MCF 10A (cell line): ENCODE measurements at places on chromosomes 2 and 18. TPM values are rescaled to one million over a fixed set of nuclear protein-coding genes. Genes with fewer than 3 reads are reported as not detected.

DNA sequence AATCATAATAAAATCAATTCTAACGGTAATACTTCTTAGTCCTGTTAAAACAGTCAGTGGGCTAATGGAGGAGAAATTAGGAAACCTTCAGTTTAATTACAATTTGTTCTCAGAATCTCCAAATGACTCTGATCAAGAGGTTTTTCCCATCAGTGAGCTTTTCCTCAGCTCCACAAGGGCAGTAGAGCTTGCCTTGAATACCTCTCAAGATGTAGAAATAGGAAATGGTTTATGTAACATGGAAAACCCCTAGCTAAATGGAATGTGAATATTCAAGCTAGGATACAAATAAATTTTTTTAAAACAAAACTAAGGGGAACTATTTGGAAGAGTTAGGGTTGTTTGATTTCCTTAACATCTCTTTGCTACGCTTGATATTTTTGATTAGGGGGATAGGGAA is 87.5 kb downstream of the PLEKHM3 start:
- DNase-seq: no peak

SLC8A1 gene
- 1.6 and 1.7 TPM in 2 replicates for total RNA-seq

DQX1 gene
- total RNA-seq: 4.3 and 4.7 TPM in 2 replicates

- DNase-seq: no peak
Observed at GRCh38 chr2:98093611-98094010, 6.6 kb downstream of the VWA3B start.

DPP10 gene
- total RNA-seq: not detected in 2 replicates

DNA sequence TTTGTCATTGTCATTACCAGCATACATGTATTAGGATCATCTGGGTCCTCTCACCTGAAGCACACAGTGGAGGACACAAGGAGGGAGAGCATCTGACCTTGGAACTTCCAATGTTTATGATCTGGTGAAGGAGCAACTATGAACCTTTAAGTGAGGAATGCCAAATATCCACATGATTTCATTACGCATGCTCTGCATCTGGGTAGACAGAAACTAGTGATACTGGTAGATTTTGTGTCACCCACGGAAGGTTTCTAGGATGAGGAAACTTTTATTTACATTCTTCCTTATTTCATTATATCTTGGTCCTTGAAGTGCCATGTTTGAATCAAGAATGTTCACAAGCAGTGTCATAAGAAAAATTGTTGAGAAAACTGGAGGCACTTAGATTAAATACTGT is 32.1 kb downstream of the SPC25 start:
- no peak for DNase-seq

GRCh38 chr2:20422402-20423271 is 24.2 kb upstream of the RHOB start:
- DNase-seq: peak; percentile 64

DNA sequence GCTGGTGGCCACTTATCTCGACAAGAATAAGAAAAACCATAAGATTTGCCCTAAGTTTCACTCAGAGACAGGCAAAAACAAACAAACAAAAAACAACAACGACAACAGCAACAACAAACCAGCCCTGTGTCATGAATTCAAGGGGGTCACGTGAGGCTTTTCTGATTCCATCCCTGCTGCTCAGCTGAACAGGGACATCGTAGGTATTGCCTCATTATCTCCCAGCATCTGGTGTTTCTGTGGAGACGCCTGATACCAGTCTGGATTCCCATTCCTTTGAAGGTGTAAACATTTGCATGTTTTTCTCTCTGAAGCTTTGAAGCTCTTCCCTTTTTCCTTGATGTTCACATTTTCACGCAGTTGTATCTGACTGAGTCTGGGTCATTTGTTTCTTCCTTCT is 117.4 kb downstream of the KCNF1 start:
- DNase-seq: no peak

MCM6 gene
- total RNA-seq: 10.1 and 13.5 TPM in 2 replicates

DNA sequence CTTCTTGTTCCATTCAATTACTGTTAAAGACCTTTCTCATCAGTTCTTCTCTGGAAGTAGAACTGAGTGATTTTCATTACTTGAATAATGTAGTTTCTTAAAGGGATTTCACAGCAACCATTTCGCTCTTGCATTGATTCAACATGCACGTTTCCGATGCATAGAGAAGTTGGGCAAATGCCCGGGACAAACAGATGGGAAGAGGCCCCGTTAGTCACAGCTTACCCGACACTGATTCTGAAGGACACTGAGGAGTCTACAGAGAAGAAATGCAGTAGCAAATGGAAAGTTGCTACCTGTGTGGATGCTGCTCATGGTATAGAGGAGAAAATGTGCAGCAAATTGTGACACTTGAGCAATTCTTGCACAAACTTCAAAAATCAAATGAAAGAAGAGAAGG is 32.3 kb upstream of the GCG start:
- DNase-seq: no peak

DNA sequence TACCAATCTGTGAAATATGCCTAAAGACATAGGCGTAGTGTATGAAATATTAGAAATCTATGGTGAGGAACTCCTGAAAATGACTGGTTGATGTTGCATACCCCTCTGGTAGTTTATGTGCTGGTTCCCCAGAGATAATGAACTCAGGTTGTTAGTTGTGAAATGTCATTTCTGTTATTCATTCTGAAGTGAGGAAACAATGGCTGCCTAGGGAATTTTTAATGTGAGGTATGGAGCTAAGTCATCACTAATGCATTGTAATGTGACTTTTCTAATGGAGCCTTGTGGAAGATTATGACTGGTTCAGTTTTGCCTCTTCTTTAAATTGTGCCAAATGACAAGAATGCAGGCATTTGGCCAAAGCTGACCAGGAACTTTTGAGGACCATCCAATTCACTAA is 61.6 kb upstream of the RAB27B start:
- DNase-seq: no peak

CYP1B1 gene
- total RNA-seq: 37.2 and 53.3 TPM in 2 replicates

GREB1 gene
- 1.7 and 2.3 TPM in 2 replicates for total RNA-seq

PROM2 gene
- 2.6 and 2.8 TPM in 2 replicates for total RNA-seq

DNA sequence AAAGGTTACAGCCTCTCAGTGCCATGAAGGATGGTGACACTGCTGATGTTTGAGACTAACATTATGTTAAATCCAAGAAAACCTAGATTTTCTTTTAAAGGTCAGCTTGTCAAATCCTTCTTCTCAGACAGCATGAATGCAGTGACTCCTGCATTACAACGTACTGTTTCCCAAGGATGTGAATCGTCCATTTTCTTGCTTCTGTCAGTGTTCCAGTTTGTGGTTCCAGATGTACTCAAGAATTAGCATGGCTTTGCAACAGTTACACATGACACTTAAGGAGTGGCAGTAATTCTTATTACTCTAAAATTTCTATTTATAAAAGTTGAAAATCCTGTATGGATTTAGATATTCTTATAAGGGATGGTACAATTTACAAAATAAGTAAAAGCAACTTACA is 1.5 kb upstream of the TTC39C start:
- DNase-seq: no peak

VAMP5 gene
- total RNA-seq: 1.6 and 3.0 TPM in 2 replicates

- DNase-seq: peak; percentile 34
Observed at GRCh38 chr2:238032755-238033337, 28.0 kb upstream of the SCLY start.

- no peak for DNase-seq
Observed at GRCh38 chr18:50186385-50186784, 8.6 kb downstream of the MYO5B start.

DNA sequence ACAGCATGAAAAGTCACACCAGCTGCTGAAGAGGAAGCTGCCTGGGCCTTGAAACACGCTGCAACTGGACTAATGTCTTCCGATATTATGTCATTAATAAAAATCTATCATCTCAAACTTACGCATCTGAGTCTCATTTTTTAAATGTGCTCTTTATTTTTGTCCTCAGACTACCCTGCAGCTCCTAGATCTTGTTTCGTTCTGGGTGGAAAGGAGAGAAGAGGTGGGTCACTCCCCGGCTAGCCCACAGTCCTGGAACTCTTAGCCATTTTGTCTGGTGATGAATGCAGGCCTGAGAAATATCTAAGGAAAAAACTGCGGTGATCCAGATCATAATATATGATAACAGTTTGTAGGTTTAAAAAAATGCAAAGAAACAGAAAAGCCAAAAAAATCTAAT is 73.3 kb downstream of the TXNL1 start:
- DNase-seq: no peak

- DNase-seq: peak; percentile 76
Observed at GRCh38 chr2:98149333-98149697, 62.3 kb downstream of the VWA3B start.

DNA sequence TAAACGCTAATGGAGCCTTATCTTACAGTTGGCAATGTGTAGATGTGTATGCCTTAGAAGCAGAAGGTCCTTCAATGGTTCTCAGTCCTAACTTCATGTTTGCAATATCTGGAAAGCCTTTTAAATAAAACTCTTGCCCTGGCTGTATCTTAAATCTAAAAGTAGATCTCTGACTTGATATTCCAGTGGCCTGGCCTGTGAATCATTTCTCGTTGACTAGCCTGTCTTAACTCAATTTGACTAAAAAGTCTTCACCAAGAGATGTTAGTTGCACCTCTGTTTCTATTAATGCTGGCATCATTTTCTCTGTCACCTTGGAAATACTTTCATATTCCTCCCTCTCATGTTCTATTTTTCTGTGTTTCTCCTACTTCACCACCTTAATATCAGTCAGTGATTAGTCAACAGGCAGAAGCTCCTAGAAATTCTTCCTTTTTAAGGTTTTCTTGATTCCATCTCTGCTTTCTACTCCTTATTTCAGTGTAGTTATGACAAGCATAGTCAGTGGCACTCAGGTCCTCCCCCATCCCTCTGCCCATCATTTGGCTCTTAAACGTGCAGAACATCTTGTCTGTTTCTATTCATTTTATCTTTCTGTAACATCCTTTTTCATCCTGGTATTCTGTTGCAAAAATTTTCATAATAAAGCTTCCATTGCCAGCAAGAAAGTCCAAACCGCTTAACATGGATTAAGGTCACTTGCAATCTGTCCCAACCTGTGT is 4.3 kb downstream of the ITGAV start:
- no peak for DNase-seq

DNA sequence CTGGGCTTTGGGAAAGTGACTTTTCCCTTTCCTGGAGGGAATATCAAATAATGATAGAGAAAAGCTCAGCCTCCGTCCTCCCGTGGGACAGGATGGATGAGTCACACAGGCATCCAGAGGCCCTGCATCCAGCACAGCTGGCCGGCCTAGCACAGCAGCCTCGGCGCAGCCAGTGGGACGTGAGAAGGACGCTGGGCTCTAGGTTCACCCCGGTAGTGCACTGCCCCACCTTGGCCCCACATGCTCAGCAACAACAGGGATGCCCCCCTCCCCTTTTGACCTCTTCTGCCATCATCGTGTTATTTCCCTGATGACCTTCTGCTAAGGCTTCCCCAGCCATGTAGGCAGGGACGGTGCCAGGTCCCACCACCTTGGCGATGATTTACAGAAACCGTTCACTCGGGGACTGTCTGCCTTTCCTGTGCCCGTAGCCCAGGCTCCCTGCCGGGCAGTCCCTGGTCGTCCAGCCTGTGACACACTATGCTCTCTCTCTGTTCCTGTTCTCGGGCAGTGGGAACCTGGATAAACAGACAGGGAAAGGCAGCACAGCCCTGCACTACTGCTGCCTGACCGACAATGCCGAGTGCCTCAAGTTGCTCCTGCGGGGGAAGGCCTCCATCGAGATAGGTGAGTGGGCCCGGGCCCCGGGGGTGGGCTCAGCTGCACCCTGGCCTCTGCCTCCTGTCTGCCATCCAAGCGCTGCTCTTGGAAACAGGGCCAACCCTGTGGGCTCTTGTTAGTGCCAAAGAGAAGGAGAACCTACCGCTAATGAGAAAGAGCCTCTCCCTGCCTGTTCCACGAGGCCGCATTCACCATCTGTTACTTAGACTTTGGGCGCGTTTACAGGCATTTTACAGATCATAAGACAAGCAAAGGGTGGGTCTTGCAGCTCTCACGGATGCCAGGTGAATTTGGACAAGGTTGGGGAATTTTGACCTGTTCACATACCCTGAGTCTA is 44.6 kb downstream of the ITGB1BP1 start:
- DNase-seq: peak; percentile 68
